Stimulated activated CD8-positive, alpha-beta memory T cell treated with anti-CD3 and anti-CD28 coated beads, Interleukin-15, amount 100 ng/mL, for 24 hours (primary cell): ENCODE measurements at places on chromosomes 3 and 15.

DNA sequence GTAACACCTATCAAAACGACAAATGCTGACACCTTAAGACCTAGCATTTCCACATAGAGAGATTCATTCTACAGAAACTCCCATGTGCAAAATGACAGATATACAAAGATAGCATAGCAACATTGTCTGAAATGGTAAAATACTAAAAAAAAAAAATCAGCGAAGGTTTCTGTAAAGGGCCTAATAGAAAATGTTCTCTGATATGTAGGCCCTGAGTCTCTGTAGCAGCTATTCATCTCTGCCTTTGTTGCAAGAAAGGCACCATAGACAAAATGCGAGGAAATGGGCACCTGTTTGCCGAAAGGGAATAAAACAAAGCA lies 631 bp upstream of the MFGE8 start:
- DNase-seq: no peak

GRCh38 chr3:24316887-24317383 lies 177.7 kb downstream of the THRB start:
- DNase-seq: no peak

DNA sequence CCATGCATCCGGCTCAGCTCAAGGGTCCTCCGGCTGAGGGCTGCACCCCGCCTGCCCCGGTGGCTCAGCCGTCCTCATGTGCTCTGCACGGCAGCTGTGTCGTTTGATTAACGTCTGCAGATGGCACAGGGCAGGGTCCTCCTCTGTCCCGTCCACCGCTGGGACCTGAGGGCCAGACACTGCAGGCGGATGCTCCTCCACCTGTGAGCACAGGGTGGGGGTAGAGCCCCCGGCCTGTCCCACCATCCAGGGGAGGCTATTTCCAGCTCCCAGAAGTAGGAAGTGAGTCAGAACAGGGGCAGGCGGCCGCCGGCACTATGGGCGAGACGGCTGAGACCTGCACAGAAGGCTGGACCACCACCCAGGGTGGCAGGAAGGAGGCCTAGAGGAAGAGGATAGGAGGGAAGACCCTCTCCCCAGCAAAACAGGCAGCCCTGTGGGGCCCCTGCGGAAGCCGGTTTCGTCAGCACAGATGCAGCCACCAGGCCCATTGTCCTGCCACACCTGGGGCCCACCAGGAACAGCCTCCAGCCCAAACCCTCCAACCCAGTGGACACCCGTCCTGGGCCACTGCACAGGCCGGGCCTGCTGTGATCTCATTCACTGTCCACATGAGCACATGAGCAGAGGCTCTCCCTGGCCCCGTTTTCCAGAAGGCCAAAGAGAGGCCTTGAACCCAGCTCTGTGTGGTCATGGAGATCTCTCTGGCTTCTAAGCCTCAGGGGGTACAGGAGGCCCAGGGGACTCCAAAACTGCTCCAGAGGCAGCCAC lies 12.6 kb upstream of the PLXND1 start:
- no peak for DNase-seq

DNA sequence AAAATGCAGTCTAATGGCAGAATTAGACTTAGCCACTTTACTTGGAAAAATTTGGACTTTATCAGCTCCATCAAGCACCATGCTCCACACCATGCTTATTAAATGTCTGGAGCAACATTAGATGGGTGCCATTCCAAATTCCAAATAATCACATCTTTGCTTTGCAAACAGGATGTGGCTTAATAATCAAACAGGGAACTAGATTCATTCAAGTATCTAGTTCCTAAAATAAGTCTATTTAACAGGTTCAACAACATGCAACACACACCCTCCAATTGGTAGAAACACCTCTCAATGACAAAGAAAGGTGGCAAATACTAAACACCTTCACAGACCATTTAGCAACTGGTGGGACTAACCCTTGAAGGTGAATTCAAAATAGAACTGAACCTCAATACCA lies 3.5 kb downstream of the HEXA start:
- no peak for DNase-seq

DNA sequence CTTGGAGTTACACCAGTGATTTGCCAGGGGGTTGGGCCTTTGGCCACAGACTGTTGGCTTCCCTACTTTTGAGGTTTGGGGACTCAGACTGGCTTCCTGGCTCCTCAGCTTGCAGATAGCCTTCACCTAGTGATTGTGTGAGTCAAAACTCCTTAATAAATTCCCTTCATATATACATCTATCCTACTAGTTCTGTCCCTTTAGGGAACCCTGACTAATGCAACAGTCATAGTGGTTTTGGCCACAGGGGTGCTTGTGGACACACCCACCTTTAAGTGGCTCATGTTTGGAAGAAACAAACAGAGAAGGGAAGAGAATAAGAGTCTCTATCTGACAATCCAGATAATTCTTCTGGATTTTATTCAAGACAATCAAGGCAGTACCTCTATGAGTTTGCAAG lies 457.7 kb downstream of the EPHA3 start:
- no peak for DNase-seq
